ENCODE measurements at places on chromosomes 3 and 15.

DNA sequence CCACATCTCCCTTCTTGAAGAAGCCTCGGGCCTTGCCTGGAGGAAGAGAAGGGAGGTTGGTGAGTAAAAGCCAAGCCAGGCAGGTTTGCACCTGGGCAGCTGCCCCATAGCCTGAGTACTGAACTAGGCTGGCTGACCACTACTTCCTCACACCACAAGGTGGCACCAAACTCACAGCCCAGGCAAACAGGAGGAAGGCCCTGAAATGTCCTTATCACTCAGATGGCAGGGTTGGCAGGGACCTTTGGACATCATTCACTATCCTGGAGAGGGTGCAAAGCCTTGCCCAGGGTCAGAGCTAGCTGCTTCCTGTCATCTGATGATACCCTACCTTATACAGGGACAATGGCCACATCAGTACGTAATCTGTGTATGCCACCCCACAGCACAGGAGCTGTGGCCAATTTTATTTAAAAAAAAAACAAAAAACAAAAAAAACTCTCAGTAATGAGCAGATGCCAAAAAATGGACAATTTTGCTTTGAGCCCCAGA lies 2.2 kb upstream of the GRAMD2A start:
- DNase-seq, result peak; percentile 61

- DNase-seq, result no peak
These were observed 170.8 kb downstream of the XXYLT1 start for GRCh38 chr3:195099951-195100785.

DNA sequence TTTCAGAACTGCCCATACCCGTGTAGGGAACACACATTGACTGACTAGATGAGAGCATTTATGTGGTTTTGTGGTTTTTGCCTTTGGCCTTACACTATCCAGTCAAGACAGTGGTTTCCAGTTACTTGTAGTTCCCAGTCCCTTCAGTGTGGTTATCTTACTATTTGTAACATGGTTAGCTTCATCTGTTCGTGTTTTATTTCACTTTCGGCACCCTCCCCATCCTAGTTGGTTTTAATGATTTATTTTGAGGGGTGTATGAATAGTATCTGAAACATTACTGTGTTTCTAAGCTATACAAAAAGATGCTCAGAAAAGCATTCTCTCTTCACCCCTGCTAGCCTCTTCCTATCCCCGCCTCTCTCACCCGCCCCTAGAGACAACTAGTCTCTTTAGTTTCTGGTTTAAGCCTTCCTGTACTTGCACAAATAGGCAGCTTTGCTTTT lies 14.1 kb downstream of the LYSMD4 start:
- no peak for DNase-seq

GRCh38 chr15:83323296-83323711 lies 38.8 kb upstream of the BNC1 start:
- no peak for DNase-seq

DNA sequence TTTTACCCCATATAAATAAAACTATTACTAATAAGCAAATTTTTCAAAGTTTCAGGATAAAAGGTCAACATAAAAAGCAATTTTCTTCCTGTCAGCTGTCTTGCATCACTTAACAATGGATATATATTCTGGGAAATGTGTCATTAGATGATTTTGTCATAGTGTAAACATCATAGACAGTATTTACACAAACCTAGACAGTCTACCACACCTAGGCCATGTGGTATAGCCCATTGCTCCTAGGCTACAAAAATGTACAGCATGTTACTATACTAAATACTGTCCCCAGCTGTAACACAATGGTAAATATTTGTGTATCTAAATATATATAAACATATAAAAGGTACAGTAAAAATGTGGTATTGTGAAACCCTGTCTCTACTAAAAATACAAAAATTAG lies 156.7 kb downstream of the ANO10 start:
- no peak for DNase-seq
